GM12878 (cell line): ENCODE measurements at places on chromosomes 16 and 17. TPM values are rescaled to one million over a fixed set of nuclear protein-coding genes. Genes with fewer than 3 reads are reported as not detected.

DNA sequence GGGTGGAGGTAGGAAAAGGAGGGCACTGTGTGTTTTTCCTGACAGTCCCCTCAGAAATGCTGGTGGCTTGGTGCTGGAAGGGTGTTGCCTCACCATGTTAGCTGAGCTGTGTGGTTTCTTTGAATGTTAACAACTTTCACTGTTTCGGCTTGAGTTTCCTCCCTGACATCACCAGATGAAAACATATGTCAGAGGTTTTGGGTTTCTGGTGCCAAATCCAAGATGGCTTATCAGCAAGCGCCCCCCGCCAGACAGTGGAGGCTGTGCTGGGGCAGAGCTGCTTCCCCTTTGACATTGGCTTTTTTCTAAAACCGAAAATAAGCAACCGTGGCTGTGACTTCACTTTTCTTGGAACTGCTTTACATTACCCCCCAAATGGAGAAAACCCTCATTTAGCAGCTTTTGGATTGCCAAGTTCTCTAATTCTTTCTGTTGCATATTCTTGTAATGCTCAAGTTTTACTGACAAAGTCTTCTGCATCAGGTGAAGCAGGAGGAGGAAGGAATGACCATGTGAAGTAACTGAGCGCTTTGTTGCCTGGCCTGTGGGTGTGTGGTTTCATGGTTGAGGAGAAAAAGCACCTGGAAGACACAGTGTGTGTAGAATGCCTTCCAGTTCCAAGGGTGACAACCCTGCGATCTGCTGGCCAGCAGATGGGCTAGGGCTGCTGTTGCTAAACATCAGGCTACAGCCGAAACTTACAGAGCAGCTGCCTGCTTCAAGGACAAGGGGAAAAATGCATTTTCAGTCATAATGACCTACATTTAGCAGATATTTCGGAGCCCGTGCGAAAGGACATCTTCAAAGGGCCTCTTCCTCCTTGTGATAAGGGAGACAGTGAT lies 9.7 kb downstream of the RMI2 start:
- peak overlapping the region; percentile 90 for H3K27ac ChIP-seq
- no peaks in the 10 kb centered on the region for H3K36me3 ChIP-seq
- peak; percentile 79 for DNase-seq
- H3K27me3 ChIP-seq: no peaks in the 10 kb centered on the region

DNA sequence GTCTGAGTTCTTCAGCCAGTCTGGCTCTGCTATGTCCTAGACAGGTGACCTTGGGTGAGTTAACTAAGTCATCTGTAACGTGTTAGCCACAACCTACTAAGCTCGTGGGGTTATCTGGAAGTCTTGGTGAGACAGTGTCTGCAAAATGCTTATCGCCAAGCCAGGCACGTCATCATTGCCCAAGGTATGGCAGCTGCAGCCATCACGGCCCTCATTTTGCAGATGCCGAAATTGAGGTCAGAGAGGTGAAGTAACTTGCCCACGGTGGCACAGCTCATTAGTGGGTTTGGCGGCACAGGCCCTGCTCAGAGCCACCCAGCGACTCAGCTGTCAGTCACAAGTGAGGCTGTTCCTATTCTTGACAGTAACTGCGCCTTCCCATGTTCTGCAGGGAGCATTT lies 79.8 kb downstream of the CMIP start:
- H3K36me3 ChIP-seq: peaks cover 6% of the 10 kb centered on the region; the same call in 1 of the 2 replicates
- no peaks in the 10 kb centered on the region for H3K27me3 ChIP-seq
- H3K27ac ChIP-seq: no peak overlapping the region
- H3K4me3 ChIP-seq: no peak overlapping the region
- DNase-seq: no peak

- H3K27ac ChIP-seq: no peak overlapping the region
- H3K36me3 ChIP-seq: no peaks in the 10 kb centered on the region
- no peak overlapping the region for H3K4me3 ChIP-seq
- H3K27me3 ChIP-seq: no peaks in the 10 kb centered on the region
- DNase-seq: no peak
- no peaks in the 10 kb centered on the region for H3K4me1 ChIP-seq
Measured at GRCh38 chr17:76151896-76152454, 10.9 kb upstream of the FOXJ1 start.

DNA sequence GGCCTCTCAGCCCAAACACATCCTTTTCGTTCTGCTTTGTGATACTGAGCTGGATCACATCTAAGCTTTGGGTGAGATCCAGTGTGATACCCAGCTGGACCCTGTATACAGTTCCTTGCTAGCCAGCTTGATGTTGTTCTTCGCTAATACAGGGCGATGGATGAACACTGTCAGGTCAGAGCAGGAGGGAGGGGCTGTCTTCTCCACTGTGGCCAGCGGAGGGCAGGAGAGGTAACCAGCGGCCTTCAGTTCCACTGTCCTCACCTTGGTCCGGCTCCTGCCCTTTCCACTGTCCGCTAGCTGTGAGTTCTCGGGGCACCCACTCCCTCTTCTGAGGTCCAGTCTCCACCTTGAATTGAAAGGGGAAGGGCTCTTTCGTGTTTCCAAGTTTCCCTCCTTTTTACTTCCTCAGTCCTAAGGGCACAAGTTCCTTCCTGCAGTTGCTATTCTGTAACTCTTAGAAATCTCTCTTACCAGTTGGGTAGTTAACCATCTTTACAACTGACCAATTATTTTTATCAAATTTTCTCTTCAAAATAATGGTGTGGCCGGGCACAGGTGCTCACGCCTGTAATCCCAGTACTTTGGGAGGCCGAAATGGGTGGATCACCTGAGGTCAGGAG lies 3.0 kb upstream of the ZNF213 start:
- peaks cover 7% of the 10 kb centered on the region; the same call in 1 of the 2 replicates for H3K4me1 ChIP-seq
- no peaks in the 10 kb centered on the region for H3K27me3 ChIP-seq
- no peak overlapping the region for H3K4me3 ChIP-seq
- DNase-seq: no peak

- peaks cover 5% of the 10 kb centered on the region for H3K36me3 ChIP-seq
- peaks cover 29% of the 10 kb centered on the region for H3K4me1 ChIP-seq
- peak overlapping the region; percentile 98; the same call in 1 of the 2 replicates for H3K4me3 ChIP-seq
Measured at GRCh38 chr16:525123-525519, 2.4 kb upstream of the CAPN15 start.

COL1A1 gene
- 6.1 and 7.7 TPM in 2 replicates for total RNA-seq

FOXN1 gene
- total RNA-seq: not detected in 2 replicates

UTS2R gene
- 0.36 and 1.1 TPM in 2 replicates for total RNA-seq

WNK4 gene
- 0.18 and 0.27 TPM in 2 replicates for total RNA-seq

TP53TG3F gene
- not detected in 2 replicates for total RNA-seq

NOD2 gene
- total RNA-seq: 12.8 and 13.3 TPM in 2 replicates

PROCA1 gene
- 1.5 and 2.4 TPM in 2 replicates for total RNA-seq
